ENCODE measurements at places on chromosomes 13 and 19.

GRCh38 chr19:37902668-37903067 lies 3.7 kb downstream of the WDR87 start:
- DNase-seq = peak; percentile 68

- DNase-seq = no peak
Observed at GRCh38 chr13:50826035-50826434, 17.5 kb downstream of the DLEU7 start.

DNA sequence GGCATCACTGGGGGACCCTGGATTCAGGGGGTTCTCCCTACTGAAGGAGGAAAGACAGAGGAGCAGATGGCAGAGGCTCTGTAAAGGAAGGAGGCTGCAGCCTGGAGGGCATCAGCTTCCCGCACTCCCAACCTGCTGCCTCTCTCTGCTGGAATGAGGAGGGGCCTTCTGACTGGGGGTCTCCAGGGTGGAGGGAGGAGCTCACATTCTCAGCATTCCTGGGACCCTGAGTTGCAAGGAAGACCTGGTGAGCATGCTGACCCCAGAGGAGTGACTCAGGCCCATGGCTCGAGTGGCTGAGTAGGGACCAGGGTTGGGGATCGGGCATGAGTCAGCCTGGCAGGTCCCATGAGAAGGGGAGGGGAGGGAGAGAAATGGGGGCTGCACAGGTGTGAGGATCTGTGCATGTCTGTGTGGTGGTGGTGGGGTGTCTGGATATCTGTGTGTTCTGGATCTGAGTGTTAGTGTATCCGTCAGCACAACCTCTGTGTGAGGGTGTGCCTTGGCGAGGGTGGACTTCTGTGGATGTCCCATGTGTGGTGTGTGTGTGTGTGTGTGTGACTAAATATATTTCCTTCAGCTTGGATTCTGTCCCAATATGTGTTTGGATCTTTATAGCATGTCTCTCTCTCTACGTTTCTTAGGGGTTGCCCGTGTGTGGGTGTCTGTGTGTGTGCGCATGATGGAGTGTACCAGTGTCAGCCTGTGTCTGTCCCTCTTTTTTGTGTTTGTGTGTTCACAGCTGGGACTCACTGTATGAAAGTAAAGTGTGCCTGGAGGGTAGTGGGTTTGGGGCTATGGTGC lies 4.6 kb downstream of the AXL start:
- no peak for DNase-seq

DNA sequence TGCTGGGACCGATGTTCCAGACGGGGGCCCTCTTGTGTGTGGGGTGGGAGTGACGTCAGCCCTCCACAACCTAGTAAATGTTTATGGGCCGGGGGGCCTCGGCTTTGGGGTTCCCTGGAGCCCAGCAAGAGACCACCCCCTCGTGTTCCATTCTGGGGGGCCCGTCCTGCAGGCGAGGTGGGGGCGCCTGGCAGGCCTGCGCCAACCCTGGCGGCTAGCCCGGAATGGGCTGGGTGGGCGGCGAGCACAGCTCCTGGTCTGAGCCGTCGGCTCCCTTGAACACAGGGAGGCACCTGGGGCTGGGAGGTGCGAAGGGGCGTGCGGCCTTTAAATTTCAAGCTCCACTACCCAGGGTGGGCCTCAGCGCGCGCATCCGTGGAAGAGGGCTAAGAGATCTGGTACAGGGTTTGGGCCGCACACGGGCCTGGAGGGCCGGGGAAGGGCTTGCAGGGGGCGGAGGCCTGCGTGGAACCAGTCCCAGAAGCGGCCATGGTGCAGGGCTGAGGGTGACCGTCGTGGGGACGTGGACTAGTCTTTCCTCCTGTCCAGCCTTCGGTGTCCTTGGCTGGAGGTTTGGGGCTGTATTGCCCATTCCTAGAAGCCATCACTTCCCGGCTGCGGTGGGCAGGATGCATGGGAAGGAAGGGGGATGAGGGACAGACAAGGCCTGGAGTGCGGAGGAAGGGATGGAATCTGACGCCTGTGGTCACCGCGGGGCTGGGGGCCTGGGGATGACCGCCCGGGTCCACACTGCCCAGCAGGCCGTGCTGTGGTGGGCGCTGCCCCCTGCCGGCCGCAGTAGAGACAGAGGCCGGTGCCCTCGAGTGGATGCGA lies 11.4 kb downstream of the NDUFA11 start:
- no peak for DNase-seq

DNA sequence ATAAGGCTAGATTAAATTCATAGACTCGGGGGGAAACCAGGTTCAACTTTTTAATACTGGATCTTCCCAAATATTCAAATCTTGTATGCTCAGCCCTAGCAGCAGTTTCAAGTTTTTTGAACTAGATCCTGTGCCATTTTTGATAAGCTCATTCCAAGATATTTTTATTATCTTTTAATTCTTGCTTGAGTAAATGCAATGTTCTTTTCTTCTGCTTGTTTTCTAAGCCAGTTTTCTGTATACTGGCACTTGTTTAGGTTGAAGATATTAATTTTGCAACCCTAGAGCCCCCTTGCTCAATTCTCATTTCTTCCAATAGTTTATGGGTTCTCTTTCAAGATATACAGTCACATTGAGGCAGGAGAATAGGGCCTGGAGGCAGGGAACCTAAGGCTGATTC lies 13.1 kb upstream of the PNMA8C start:
- DNase-seq = no peak

GRCh38 chr13:73593199-73593765 lies 534.5 kb downstream of the KLF5 start:
- no peak for DNase-seq

DNA sequence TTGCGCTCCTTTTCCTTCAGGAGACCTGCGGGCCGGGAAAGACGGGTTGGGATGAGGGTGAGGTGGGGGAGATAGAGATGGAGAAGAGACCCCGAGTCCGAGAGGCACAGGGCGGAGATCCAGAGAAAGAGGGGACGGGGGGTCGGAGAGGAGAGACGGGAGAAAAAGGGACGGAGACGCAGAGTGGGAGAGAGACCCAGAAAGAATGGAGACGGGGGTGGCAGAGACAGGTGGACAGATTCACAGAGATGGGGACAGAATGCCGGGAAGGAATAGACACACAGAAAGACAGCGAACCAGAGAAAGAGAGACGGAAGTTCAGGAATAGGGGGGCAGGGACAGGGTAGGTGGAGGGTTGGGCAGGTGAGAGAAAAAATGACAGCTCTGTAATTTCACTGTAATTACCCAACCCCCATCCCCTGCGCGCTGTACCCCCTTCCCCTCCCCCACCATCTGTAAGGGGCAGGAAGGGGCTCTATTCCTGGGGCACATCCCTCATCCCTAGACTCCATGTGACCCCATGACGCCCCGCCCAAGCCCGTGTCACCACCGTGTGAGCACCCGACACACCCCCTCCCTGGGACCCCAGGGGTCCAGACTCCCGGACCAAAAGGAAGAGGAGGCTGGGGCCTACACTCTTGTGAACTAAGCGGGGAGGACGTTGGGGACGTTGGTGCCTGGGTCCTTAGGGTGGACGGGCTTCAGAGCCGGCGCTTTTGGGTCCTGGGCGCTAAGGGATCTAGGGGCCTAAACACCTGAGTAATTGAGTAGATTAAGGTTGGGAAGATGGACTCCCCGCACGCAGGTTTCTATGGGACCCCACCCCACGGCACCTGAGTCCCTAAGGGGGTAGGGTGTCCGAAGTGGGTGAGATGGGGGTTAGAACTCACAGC lies 967 bp downstream of the DBP start:
- DNase-seq = no peak

- no peak for DNase-seq
Observed at GRCh38 chr13:43924549-43925245, 45.0 kb downstream of the LACC1 start.

GRCh38 chr19:4327252-4327876 lies 11.3 kb downstream of the STAP2 start:
- DNase-seq = peak; percentile 71

- DNase-seq = no peak
Observed at GRCh38 chr13:98345107-98345935, 168.3 kb upstream of the RNF113B start.

GRCh38 chr13:47241446-47241845 lies 344.6 kb upstream of the HTR2A start:
- no peak for DNase-seq

- no peak for DNase-seq
Observed at GRCh38 chr13:42747399-42747873, 33.9 kb upstream of the FAM216B start.

DNA sequence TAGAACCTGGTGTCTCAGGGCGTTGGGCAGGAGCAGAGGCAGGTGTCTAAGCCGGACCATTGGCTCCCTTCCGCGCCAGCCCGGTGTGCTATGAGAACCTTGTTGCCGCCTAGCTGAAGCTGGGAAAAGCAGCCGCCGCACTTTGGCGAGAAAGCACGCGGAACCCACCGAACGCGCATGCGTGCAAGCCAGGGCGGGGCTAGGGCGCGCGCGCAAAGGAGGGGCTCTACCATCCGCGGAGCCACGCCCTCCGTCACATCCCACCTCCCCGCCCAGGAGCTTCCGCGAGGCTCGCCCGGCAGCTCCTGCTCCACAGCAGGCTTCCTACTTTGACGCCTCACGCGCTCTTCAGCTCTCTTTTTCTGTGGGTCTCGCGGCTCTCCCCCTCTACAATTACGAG lies 51.3 kb downstream of the WDR87 start:
- DNase-seq = no peak

Data from activated CD4-positive, alpha-beta T cell treated with anti-CD3 and anti-CD28 coated beads, Interleukin-2, amount 50 U/mL, for 24 hours (primary cell).